Tongue (tissue), 3 donors: ENCODE measurements at places on chromosomes 7 and 10. TPM values are rescaled to one million over a fixed set of nuclear protein-coding genes. Genes with fewer than 3 reads are reported as not detected.

DNA sequence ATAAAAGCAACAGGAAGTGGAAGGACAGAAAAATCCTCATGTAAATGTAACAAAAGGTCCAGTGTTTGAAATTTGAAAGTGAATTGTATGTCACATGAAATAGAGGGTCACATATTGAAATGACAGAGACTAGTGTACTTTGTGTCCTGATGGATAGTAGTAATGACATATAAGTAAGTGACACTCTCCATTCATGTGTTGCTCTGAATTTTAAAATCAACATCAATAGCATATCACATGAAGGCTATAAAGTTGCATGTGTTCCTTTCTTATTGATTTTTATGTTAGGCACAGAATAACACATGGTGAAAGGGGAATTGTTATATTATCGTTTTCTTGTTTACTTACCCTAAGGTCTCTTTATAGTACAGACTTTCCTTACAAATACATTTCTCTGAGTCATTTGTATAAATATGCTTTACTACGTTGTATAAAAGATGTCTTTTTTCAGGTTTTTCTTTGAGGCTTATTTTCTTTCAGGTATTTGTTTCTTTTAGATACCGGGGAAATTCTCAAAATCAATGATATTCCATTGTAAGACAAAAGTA is 104.6 kb upstream of the CACNA2D1 start:
- DNase-seq, result no peak

DNA sequence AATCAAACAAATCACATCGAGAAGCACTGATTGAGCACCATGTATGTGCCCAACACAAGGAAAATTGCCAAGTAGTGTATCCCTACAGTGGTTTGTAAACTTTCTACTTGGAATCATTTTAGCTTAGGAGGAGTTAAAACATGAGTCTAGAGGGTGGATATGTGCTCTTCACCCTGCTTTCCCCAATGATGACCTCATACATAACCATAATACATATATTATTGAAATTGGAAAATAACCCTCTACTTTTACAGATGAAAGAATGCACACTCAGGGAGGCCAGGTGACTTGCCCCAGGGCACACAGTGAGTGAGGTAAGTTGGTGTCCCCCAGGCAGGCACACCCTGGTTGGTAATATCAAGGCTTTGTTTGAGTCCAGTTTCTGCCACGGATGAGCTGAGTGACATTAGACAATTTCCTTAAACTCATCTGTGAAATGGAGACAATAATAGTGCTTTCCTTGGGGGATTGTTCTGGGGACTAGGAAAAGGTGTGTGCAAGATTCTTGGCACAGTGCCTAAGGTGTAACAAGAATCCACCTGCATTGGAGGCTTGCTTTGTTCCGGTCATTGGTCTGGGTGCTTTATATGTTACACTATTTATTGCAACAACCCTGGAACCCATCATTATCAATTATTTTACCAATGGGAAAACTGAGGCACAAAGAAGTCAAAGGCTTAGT is 50.7 kb downstream of the BPGM start:
- no peak for DNase-seq

Gene AKR1C4
- not detected for total RNA-seq

Gene TRIM8
- 82.2 TPM for total RNA-seq

Gene DLX6
- total RNA-seq, result not detected

- DNase-seq, result no peak
Observed at GRCh38 chr10:69636626-69637605, 6.9 kb downstream of the FAM241B start.

DNA sequence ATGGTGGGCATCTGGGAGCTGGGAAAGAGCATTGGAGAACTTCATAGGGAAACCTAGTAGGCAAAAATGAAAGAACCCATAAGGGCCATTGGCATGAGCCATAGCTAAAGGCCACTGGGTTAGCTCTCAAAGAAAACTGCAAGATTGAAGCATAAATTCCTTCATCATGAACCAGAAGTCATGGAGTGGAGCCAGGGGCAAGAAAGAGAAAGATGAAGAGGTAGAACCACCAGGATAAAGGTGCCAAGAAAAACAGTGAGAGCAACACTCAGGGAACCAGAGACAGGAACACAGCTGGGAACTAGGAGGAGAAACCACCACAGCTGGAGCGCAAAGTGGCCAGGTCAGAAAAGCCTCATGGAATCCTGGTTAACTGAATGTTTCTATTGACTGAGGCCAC is 11.5 kb upstream of the SGMS1 start:
- DNase-seq, result no peak

DNA sequence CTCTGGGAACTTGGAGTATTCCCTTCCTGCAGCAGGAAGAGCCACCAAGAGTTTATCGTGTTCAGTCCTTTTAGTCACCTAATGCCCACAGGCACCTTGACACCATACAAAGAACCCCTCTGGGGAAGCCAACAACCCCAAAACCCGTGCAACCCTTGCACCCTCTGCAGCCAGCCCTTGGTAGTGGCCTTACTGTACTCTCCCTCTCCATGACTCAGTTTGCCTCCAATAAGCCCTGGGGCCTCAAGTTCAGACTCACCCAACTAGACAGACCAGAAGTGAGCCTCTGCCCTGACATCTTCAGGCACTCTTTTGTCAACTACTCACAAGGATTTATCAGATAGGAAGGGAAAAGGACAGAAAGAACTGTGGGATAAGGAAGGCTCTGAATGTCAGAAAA is 30.9 kb downstream of the KCNMA1 start:
- no peak for DNase-seq

Gene DDC
- total RNA-seq, result not detected

DNA sequence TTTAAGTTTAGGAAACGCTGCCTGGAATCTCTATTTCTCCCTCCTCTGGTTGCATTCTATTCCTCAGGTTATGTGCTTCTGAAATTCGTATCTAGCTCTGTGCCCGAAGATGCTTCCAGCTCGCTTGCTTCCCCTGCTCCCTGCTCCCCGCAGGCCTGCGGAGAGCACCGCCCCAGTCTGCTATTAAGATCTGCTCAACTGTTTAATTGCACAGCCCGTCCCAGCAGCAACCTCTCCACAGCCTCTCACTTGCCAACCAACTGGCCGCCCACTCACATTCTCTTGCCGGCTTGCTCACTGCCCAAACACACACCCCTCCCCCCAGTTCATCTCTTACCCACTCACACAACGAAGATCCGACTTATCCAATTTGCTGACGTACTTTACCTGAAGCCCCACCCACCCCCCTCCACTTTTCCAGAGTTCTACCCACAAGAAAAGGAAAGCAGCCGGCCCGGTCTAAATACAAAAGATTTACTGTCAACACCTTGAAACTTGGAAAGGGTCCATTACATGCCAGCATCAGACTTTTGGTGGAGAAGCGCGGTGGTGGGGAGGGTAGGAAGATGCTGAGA is 167.3 kb upstream of the KLF14 start:
- no peak for DNase-seq

- no peak for DNase-seq
Observed at GRCh38 chr7:130960208-130960988, 226.4 kb upstream of the KLF14 start.

GRCh38 chr7:151680810-151681209 is 161.1 kb upstream of the RHEB start:
- DNase-seq, result no peak

DNA sequence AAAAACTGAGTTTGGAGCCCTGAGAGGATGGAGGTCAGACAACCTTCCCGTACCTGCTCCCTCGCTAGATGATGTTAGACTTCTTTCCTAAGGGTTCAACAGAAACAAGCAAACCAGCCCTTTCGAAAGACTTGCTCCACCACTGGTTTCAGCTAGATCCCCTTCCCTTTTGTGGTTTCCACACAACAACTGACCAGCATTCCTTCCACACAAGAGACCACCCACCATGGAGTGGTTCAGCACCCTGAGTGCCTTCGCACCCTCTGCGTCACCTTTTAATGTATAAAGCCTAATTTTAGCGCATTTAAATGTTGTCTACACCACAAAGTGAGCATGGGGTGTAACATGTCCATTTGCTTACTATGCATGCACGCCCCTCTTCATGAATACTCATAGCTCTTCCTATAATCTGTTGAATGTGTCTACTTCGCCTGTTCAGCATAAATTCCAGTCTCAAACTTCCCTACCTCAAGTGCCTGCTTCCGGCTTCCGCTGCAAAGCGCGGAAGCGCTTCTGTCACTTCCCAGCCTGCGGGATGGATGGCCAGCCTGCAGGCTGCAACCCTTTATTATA is 69.0 kb downstream of the TACC2 start:
- DNase-seq, result no peak

DNA sequence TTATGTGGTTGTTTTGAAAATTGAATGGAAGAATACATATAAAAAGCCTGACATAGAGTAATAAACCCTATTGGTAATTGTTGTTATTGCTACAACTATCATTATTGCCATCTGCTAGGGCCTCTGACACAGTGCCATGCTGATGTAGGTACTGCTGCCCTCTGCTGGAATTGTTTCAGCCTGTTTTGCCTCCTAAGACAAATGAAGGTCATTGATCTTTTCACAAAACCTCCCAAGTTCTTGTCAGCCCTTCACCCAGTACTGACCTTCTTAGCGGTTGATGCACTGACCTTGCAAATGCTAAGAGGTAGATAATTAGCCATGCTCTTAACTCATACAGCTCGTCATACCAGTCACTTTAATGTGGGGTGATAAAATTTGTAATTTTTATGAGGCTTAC is 975.2 kb downstream of the SORCS1 start:
- DNase-seq, result peak; percentile 28

DNA sequence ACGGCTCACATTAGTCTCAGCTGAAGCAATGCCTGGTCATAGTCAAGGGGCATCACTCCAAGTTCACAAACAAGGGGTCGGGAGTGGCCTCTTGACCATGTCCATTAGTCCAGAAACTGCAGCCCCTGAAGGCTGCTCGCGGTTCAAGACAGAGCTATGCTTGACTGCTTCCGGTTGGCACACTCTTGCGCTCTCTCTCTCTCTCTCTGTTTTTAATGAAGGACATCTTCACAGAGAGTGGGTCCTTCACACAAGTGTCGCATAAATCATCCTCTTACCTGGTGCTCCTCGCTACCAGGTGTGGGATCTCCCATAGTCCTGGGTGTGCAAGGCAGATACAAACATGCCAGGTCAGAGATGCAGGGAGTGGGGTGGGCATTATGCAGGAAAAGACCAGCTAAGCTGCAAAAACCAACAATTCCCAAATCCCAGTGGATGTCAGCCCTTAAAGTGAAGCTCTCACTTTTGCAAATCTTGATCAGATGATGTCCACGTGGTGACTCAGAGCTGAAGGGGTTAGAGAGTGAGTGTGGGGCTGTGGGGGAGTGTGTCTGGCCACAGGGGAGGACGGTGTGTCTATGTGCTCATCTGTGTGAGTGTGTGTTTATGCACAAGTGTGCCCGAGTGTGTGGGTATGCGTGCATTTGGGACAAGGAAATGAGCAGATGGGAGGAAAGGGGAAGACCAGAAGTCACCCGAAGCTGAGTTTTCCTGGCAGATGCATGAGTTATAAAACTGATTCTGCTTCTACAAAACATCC is 83.7 kb upstream of the PPP2R2D start:
- DNase-seq, result no peak

DNA sequence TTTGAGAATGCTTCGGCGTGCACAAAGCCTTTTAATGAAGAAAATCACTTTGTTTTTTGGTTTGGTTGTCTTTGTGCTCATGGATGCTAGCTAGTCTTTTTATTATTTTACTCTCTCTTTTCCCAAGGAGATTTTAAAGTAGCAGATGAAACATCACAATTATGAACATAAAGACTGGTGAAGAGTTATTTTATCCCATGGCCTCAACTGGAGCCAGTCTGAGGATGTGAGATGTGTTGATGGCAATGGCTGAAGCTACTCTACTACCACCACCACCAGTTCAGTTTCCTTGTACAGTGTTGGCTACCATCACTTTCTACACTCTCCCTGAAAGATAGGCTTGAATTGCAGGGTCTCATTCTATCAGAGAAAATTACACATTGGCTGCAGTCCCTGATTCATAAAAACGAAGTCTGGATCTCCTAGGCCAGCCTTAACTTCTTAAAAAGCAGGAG is 494 bp upstream of the HERC4 start:
- DNase-seq, result no peak

Gene NRG3
- total RNA-seq, result 0.31 TPM

GRCh38 chr10:34286136-34286739 is 528.9 kb downstream of the PARD3 start:
- DNase-seq, result no peak

Gene CYTH3
- 46.0 TPM for total RNA-seq

Gene FOXL3
- not detected for total RNA-seq

Gene LIPJ
- 0.21 TPM for total RNA-seq

DNA sequence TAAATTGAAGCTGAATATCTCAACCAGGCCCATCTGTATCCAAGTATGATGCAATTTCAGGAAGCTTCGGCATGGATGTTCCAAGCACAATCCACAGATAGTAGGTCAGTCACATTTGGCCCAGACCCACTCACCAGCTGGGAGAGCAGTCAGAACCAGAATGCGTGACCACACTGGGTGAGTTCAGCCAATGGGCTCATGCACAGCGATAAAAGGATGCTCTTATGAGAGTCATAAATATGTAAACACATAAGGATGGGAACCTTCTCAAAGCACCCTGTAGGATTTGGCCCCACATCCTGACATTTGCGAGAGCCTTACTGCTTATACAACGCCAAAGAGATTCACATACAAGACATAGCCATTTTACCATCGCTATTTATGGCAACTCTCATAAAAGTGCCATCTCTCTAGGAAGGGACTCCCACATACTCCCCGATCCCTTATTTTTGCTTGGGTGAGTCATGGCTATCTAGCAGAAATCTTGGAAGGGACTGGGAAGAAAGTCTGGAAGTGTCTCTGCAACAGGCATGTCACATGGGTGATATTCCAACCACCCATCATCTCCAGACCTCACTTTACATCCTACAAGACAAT is 3.0 kb downstream of the AFAP1L2 start:
- peak; percentile 82 for DNase-seq

Gene SMKR1
- not detected for total RNA-seq

- peak; percentile 35 for DNase-seq
Observed at GRCh38 chr10:97185326-97186058, at the start of gene SLIT1. SLIT1 (minus strand) TSS chr10:97185959; CDS start chr10:97185674, 285 bp downstream.

- no peak for DNase-seq
Observed at GRCh38 chr7:31688996-31689395, 2.0 kb downstream of the PPP1R17 start.

- DNase-seq, result no peak
Observed at GRCh38 chr10:92846854-92847201, 1.5 kb upstream of the EXOC6 start.

Gene GARIN1A
- total RNA-seq, result 0.10 TPM

DNA sequence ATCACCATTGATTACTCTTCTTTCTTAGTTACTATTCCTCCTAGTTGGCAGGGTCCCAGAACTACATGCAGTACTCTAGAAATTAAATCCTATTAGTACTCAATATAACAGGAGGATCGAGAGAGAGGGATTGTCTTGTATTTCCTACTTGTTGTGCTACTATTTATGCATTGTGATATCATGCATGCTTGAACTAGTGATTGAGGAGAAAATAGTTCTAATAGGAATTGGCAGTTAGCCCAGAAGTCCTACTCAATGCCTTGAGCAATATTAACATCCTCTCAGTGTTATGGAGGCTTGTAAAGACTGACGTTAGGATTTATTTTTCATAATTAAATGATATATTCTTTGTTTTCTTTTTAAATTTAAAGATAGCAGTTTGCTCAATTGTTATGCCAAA is 67.4 kb downstream of the FOXP2 start:
- DNase-seq, result peak; percentile 37

- no peak for DNase-seq
Observed at GRCh38 chr10:17431871-17432311, 22.5 kb downstream of the ST8SIA6 start.

- DNase-seq, result no peak
Observed at GRCh38 chr7:81515009-81515408, 254.8 kb downstream of the HGF start.
